ENCODE measurements at places on chromosomes 3 and 15.

GRCh38 chr3:71577011-71577410 lies 6.5 kb downstream of the FOXP1 start:
- no peak for ATAC-seq

- no peak for ATAC-seq
Observed at GRCh38 chr3:169390271-169390670, 273.2 kb downstream of the MECOM start.

- no peak for ATAC-seq
Observed at GRCh38 chr3:188663839-188664238, 507.9 kb upstream of the TPRG1 start.

GRCh38 chr15:52281085-52282035 lies 14.2 kb downstream of the MYO5C start:
- ATAC-seq, result no peak

GRCh38 chr3:32501783-32502117 lies 902 bp downstream of the CMTM6 start:
- ATAC-seq, result no peak

DNA sequence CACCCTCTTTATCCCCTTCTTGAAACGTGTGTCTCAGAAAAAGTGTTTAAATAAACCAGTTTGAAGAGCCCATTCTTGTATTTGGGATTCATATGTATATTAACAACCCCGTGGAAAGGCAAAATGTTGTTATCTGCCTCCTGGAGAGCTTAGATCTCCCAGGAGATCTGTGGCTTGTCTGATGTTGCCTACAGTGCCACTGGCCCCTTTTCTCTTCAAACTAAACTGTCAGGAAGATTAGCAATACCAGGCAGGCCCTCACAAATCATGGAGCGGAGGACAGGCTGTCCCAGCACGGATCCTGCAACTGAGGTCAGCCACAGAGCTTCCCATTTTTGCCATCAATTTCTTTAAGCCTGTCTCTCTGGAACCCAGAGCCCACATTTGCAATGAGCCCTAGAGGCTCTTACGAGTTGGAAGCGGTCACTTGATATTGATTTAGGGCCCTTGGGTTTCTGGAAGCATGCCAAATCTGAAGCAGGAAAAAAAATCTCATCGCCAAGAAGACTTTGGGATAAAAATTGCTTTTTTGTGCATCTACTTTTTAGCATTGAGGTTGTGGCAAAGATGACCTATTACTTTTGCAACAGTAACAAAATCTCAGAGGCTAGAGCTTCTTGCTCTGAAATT lies 234.1 kb downstream of the OPA1 start:
- ATAC-seq, result no peak

- no peak for ATAC-seq
Observed at GRCh38 chr3:29829340-29829739, 548.5 kb downstream of the RBMS3 start.

- no peak for ATAC-seq
Observed at GRCh38 chr3:109071350-109072142, 46.4 kb downstream of the MORC1 start.

DNA sequence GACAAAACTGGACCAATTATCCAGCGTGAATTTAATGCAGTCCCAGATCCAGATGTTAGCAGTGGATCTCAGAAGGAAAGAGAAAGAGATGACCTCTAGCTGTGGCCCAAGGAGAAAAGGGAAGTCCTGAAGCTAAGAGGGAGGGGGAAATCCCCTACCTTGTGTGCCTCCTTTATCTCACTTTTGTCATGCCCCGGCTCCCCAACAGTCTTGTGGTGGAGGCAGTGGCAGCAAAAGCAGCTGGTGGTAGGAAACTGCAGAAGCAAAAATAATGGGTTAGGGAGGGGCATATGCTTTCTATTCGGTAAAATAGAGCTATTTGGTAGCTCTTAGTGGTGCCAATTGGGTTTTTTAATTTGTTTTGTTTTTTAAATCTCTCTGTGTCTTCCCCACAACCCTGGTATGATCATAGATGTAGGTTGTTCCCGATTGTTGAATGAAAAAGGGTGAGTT lies 56.5 kb downstream of the MCTP2 start:
- peak; percentile 65 for ATAC-seq

GRCh38 chr3:12752809-12753208 lies 6.2 kb downstream of the TMEM40 start:
- ATAC-seq, result no peak

DNA sequence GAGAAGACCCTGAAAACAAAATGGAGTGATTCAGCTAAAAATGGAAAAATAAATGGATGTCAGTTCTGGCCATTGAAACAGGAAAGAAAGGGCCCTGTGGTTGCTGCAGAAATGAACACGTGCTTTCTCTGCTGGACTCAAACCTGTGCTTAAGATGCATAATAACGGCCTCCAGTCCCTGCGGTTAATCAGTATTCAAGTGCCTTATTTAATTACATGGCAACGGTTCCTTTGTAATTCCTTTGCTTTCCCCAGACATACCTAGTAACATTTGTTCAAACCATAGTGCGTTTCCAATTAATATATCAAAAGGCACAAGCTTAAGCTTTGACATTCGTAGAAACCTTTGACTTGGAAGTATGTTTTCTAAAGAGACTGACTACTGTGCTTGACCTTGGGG lies 428.3 kb downstream of the GABRG3 start:
- ATAC-seq, result no peak

- ATAC-seq, result no peak
Observed at GRCh38 chr3:189027626-189028155, 144.1 kb upstream of the TPRG1 start.

GRCh38 chr15:25711164-25711563 lies 152.0 kb downstream of the ATP10A start:
- ATAC-seq, result no peak

- no peak for ATAC-seq
Observed at GRCh38 chr3:136078421-136079364, 113.2 kb downstream of the PPP2R3A start.

- no peak for ATAC-seq
Observed at GRCh38 chr15:64525828-64526530, 65.6 kb downstream of the ZNF609 start.

DNA sequence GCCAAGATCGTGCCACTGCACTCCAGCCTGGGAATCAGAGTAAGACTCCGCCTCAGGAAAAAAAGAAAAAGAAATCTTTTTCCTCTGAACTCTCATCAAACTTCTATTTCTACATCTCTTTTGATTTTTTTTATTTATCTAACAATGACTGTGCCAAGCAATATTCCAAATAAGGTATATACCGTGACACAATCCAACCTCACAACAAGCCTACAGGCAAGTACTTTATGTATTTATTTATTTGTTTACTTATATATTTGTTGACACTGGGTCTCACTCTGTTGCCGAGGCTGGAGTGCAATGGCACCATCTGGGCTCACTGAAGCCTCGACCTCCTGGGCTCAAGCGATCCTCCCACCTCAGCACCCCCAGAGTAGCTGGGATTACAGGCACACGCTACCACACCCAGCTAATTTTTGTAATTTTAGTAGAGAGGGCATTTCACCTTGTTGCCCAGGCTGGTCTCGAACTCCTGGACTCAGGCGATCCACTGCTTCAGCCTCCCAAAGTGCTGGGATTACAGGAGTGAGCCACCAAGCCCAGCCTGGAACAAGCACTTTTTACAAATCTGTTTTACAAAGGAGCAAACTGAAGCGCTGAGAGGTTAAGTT lies 94.9 kb upstream of the CHD2 start:
- no peak for ATAC-seq

DNA sequence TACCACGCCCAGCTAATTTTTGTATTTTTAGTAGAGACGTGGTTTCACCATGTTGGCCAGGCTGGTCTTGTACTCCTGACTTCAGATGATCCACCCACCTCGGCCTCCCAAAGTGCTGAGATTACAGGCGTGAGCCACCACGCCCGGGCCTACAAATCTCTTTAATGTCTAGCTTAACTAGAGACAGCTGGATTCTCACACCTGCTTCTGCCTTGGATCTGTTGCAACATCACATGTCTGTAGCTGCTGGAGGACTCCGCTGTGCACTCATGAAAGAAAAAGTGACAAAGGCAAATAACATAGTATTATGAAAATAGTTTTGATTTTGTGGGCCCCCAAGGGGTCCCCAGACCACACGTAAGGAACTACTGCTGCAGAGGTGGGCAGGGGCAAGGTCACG lies 85.9 kb downstream of the NCEH1 start:
- ATAC-seq, result no peak

DNA sequence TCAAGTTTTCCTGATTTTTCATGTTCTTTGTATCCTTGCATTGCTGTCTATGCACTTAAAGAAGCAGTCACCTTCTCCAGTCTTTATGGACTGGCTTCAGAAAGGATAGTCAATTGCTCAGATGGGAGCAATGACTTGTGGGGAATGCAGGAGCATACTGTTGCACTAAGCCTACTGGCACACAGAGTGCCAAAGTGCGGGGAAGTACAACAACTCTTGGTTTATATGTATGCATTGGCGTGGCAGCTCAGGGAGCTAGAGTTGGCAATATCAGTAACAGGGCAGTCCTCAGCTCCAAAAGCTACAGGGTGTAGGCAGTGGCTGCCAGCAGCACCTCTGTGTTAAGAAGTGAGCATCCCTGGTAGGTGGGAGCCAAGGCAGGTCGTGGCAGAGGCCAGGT lies 141.1 kb downstream of the SCAPER start:
- ATAC-seq, result no peak

All from activated CD4-positive, CD25-positive, alpha-beta regulatory T cell treated with anti-CD3 and anti-CD28 coated beads, Interleukin-2, amount 50 U/mL, for 24 hours (primary cell).